Suprapubic skin (tissue), 4 donors: ENCODE measurements at places on chromosomes 2 and 18.

- no peak for DNase-seq
Measured at GRCh38 chr2:33085646-33086045, 138.9 kb downstream of the LTBP1 start.

- no peak for DNase-seq
Measured at GRCh38 chr2:235286622-235287374, 207.0 kb upstream of the AGAP1 start.

- DNase-seq, result peak; percentile 64
Measured at GRCh38 chr2:9799011-9799596, 44.2 kb upstream of the TAF1B start.

DNA sequence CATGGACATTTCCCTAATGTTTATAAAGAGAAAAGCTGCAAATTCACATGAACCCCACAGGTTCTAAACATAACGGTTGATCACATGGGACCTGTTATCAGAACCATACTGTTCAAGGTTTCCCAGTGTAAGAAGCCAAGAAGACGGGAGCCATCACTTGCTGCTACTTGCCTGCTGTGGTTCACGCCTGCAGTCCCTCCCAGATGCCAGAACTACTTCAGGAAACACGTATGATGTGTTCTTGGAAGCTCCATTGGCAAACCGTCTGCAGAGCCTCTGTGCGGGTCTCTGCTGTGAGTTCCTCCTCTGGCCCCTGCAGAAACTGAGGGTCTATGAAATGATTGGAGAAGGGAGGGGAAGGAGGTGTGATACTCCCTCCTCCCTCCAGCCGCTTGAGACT is 75.2 kb downstream of the CABLES1 start:
- no peak for DNase-seq

- no peak for DNase-seq
Measured at GRCh38 chr18:78678318-78678695, 301.3 kb upstream of the SALL3 start.

DNA sequence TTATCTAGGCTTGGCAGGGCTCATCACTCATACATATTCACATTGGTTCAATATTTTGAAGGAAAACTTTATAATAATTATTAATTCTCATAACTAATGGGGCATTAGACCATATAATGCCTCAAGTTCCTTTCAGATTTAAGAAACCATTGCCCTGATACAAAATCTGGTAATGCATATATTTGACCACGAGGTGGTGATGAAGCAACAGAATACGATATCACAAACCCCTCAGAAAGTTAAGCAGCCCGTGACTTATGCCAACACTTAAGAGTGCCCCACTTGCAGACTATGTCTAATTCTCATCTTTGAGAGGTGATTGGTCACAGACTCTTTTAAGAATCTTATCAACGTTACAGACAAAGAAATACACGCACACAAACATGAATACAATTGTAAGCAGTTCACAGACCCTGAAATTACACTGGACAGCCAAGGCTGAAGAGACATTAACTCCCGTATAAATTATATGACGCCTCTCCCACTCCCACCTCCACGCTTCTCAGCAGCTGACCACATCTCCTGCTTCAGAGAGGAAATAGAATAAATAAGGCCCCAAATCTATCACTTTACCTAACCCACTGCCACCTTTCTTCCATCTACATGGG is 20.7 kb upstream of the DNAH6 start:
- DNase-seq, result no peak
